ENCODE measurements at places on chromosomes 5 and 9. TPM values are rescaled to one million over a fixed set of nuclear protein-coding genes. Genes with fewer than 3 reads are reported as not detected.

Gene PDE6A
- not detected for total RNA-seq

Gene PHF24
- 0.11 TPM for total RNA-seq

Gene COL27A1
- total RNA-seq = 9.1 TPM

Gene CYSRT1
- total RNA-seq = 0.55 TPM

Gene CLTB
- total RNA-seq = 89.4 TPM

Gene UBTD2
- total RNA-seq = 21.7 TPM

Gene GAPVD1
- 63.9 TPM for total RNA-seq

Gene SLC6A3
- not detected for total RNA-seq

Gene PDZD2
- total RNA-seq = 0.44 TPM

Gene TMC1
- 2.1 TPM for total RNA-seq

Gene HSPB3
- total RNA-seq = 1.8 TPM

Gene URM1
- 31.5 TPM for total RNA-seq

Gene STKLD1
- total RNA-seq = 1.1 TPM

Gene DIRAS2
- 1.4 TPM for total RNA-seq

Gene SV2C
- not detected for total RNA-seq

Gene CD274
- 10.5 TPM for total RNA-seq

Gene SYNPO
- total RNA-seq = 0.50 TPM

Gene IL12B
- total RNA-seq = not detected

Gene SLCO6A1
- total RNA-seq = not detected

Gene LCP2
- total RNA-seq = 0.25 TPM

Gene SUSD3
- total RNA-seq = 14.2 TPM

Gene RNF224
- not detected for total RNA-seq

Gene IFNK
- 0.12 TPM for total RNA-seq

Gene OR1J2
- not detected for total RNA-seq

Gene SOX30
- not detected for total RNA-seq

Gene CCNI2
- not detected for total RNA-seq

Gene TBC1D9B
- total RNA-seq = 48.7 TPM

Gene NTRK2
- total RNA-seq = 0.33 TPM

Gene KIF27
- 4.3 TPM for total RNA-seq

Gene PDE8B
- total RNA-seq = 0.22 TPM

Gene PCDHB9
- under 0.01 TPM for total RNA-seq

Gene ADAMTS19
- total RNA-seq = 1.2 TPM

Gene CTSV
- total RNA-seq = 0.89 TPM

Gene SCGB3A1
- not detected for total RNA-seq

Gene WNK2
- 0.11 TPM for total RNA-seq

Gene FAXDC2
- total RNA-seq = 4.5 TPM

Gene C1QTNF3
- total RNA-seq = 1.4 TPM

Gene CDH18
- total RNA-seq = 4.3 TPM

Gene NUDCD2
- 7.1 TPM for total RNA-seq

Gene ADGRV1
- 0.25 TPM for total RNA-seq

Gene KIF4B
- under 0.01 TPM for total RNA-seq

Gene ENTPD2
- not detected for total RNA-seq
